BJ (cell line): ENCODE measurements at places on chromosomes 3 and 15. TPM values are rescaled to one million over a fixed set of nuclear protein-coding genes. Genes with fewer than 3 reads are reported as not detected.

- DNase-seq: no peak
These were observed 25.6 kb upstream of the TCF12 start for GRCh38 chr15:56892659-56893363.

Gene PIF1
- 7.5 and 10.8 TPM in 2 replicates for polyA plus RNA-seq

Gene AAGAB
- polyA plus RNA-seq: 28.4 and 51.4 TPM in 2 replicates

GRCh38 chr15:66578286-66578875, 12.6 kb upstream of the LCTL start:
- DNase-seq: no peak

Gene PTX3
- polyA plus RNA-seq: 60.8 and 120 TPM in 2 replicates
